ENCODE measurements at places on chromosomes 4 and X.

GRCh38 chrX:57172544-57172943 lies 35.3 kb upstream of the SPIN2A start:
- no peak for DNase-seq

GRCh38 chrX:99091459-99091858 lies 1318.6 kb downstream of the PCDH19 start:
- DNase-seq, result no peak

DNA sequence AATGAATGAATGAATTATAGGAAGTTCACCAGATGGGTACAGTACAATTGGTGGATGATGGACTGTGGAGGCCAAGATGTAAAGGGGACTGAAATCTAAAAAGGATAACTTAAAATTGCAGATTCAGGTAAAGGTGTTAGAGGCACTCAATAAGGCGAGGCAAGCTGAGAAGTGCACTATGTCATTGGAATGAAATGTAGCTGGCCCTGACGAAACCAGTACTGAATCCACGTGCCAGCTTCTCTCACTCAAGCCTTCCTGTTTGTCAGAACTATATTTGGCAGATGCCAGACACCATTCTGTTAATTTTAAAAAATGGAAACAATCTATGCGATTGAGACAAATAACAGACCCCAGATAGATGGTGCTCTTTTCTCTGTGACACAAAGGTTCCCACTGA lies 1039.1 kb upstream of the TENM3 start:
- DNase-seq, result no peak

DNA sequence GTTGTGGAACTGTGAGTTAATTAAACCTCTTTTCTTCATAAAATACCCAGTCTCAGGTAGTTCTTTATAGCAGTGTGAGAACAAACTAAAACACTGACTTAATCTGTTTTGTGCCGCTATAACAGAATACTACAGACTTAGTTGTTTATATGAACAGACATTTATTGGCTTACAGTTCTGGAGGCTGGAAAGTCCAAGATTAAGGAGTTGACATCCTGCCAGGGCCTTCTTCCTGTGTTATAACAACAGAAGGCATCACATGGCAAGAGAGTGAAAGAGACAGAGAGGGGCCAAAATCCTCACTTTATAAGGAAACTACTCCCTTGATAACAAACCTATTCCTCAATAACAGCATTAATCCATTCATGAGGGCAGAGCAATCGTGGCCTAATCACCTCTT lies 42.5 kb upstream of the KCNIP4 start:
- no peak for DNase-seq

- DNase-seq, result no peak
Measured at GRCh38 chr4:118586357-118586790, 98.8 kb upstream of the METTL14 start.

Data from activated naive CD8-positive, alpha-beta T cell treated with anti-CD3 and anti-CD28 coated beads for 36 hours (primary cell).